ENCODE measurements at places on chromosomes 2 and 18.

- DNase-seq: no peak
Measured at GRCh38 chr2:45649462-45649857, 2.0 kb upstream of the PRKCE start.

GRCh38 chr2:216279459-216279858 is 92.8 kb downstream of the MARCHF4 start:
- DNase-seq: no peak

DNA sequence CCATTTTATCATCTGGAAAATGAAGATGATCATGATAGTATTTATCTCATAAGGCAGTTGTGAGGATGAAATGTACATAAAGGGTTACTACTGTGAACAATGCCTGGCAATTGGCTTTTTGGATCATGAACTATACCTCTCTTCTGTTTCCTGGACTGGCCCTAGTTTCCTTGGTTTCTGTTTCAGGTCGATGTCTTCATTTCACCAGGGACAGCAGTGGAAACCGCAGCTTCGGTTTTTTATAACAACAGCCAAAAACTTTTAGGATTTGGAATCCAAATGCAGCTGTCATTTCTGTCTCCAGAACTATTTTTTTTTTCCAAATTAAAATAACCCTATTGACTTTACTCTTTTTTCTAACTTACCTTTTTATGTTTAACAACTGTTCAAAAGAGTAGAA is 425.1 kb downstream of the RND3 start:
- DNase-seq: no peak

- no peak for DNase-seq
Measured at GRCh38 chr18:13502585-13502984, 223.8 kb downstream of the FAM210A start.

GRCh38 chr2:76444732-76445131 is 734.0 kb upstream of the GCFC2 start:
- no peak for DNase-seq

DNA sequence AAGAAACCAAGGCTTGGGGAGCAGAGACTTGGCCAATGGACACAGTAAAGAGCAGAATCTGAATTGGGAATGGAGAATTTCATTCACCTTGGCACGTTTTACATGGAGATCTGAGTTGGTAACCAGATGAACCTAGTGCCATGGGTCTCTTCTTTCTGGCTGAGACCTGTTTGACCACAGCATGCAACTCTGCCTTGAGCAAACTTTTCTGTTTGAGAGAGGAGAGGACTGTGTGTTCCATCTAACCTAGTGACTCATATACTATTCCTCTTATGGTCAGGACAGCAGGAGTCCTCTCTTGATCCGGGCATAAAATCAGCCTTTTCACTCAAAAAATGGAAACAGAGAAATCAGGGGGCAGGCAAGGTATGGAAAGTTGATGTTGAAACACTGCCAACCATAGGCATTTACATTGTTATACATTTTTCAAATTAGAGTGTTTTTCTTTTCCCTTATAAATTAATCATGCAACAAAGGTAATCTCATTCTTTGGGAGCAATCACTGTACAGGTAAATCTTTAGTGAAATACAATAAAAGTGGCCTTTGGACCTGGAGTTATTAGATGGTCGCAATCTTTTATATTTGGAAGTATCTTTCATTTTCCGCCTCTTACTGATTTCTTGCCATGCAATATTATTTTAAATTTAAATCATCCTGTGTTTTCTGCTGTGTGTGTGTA is 86.7 kb downstream of the NRP2 start:
- DNase-seq: no peak

DNA sequence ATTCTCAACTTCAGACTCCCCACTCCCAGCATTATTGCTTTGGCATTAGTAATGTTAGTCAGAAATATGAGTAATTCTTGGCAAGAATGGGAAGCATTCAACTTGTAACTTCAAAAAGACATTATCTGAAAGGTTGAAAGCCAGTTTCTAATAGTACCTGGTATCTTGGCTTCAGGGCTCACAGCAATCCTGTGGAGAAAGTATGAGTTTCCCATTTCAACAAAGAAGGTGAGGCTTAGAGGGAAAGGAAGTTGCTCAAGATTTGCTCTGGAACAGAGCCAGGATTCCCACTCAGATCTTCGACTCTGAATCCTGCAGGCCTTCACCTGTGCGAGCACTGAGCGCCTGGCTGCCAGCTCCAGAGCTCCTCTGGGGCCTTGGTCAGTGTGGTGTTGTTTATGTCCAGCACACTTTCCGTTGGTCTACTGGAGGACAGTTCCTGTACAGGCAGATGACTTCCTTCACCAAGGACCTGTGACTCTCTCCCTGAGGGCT is 136.1 kb downstream of the MCFD2 start:
- DNase-seq: no peak

DNA sequence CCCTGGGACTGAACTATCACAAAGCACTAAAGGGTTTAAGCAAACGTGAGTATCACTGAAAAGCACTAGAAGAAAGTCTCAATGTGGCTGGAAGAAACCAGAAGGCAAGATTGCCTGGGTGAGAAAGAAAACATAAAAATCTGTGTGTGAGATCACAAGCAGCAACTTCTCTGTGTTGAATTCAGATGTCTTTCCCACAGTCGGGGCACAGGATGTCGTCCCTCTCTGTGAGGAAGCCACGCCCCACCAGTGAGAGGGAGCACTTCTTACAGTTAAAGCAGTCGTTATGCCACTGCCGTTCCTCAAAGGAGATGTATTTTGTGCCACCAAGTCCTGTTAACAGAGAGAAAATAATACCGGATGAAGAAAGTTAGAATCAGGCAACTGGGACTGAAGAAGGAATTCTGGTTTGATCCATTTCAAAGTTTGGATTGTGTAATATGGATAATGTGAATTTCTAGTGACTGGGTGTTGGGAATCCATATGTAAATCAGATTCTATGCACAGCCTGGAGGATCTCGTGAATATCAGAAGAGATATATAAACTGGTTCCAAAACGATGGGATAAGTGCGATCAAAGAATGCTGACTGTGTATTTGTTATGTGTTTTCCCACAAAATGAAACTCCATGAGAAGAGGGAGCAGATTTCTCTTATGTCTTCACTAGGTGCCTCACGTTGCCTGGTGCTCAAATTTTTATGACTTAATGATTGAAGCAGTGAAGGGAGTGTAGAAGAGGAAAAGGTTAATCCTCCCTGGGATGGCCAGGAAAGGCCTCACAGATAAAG is 24.0 kb downstream of the C2orf49 start:
- peak; percentile 24 for DNase-seq

- no peak for DNase-seq
Measured at GRCh38 chr2:46847726-46848412, 67.7 kb downstream of the MCFD2 start.

- DNase-seq: no peak
Measured at GRCh38 chr18:48859311-48860268, 91.2 kb downstream of the SMAD7 start.

- DNase-seq: no peak
Measured at GRCh38 chr2:38147333-38148121, 71.6 kb upstream of the CYP1B1 start.

GRCh38 chr18:53789376-53790247 is 434.9 kb downstream of the MBD2 start:
- DNase-seq: no peak

GRCh38 chr2:148885988-148886387 is 11.0 kb downstream of the KIF5C start:
- DNase-seq: no peak

GRCh38 chr2:16649353-16650286 is 16.0 kb downstream of the CYRIA start:
- no peak for DNase-seq

DNA sequence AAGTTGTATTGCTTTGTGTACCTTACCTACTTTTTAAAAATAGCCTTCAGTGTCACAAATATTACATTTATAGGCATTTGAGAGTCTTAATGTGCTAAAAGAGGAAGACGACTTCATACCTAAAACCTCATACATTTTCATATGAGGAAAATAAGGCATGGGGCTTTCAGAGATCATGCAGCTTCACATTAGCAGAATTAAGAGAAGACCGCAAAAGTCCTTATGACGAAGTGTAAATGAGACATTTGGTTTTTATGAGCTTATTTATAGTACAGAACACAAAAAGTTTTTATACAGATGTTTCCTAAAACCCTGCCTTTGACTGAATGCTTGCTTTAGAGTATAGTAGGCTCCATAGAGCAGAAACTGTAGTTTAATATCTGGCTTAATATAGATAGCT is 10.1 kb upstream of the CCDC138 start:
- DNase-seq: no peak

- DNase-seq: no peak
Measured at GRCh38 chr2:145012214-145012670, 492.3 kb upstream of the ZEB2 start.

DNA sequence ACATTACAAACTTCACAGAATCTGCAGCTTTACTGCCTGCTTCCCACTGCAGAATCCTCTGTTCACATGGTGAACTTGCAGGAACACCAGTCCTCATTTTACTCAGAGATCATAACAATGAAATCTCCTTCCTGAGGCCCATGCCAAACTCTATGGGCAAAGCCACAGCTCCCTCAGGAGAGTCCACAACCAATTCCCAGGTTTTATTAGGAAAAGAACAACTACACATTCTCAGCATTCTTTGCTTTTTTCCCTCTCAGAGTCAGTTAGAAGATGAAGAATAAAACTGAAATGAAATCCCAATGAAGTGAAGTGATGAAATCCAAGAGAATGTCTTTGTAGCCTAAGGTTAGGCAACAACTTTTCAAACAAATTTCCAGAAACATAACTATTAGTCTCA is 233.7 kb downstream of the DSEL start:
- no peak for DNase-seq

DNA sequence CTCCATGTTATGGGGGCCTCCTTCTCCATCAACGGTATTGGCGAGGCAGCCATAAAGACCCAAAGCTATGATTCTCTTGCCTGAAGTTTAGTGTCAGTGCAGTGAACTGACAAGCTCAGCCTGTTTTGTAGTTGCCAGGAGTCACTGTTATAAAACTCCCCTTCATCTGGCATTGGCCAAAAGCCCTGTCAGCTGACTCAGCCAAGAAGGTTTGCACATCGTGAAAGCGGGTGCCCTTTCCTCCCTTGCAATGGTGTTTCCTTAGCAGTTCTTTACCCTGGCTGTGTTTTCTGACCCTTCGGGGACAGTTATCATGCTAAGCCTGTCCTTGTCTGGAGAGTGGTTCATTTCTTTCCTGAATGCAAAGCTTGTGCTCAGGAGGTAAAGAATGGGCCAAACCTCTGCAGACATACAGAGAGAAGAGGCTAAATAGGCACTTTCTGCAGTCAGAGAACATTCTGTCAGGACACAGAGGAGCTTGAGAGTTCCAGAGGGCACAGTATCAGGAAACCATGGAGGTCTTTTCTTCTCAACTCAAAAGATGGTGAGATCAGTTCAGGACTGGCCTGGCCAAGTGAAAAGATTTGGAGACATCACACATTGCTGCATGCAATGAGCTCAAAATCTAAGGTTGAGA is 414.2 kb downstream of the ZNF521 start:
- no peak for DNase-seq

- no peak for DNase-seq
Measured at GRCh38 chr2:201855356-201855755, 49.0 kb downstream of the CDK15 start.

DNA sequence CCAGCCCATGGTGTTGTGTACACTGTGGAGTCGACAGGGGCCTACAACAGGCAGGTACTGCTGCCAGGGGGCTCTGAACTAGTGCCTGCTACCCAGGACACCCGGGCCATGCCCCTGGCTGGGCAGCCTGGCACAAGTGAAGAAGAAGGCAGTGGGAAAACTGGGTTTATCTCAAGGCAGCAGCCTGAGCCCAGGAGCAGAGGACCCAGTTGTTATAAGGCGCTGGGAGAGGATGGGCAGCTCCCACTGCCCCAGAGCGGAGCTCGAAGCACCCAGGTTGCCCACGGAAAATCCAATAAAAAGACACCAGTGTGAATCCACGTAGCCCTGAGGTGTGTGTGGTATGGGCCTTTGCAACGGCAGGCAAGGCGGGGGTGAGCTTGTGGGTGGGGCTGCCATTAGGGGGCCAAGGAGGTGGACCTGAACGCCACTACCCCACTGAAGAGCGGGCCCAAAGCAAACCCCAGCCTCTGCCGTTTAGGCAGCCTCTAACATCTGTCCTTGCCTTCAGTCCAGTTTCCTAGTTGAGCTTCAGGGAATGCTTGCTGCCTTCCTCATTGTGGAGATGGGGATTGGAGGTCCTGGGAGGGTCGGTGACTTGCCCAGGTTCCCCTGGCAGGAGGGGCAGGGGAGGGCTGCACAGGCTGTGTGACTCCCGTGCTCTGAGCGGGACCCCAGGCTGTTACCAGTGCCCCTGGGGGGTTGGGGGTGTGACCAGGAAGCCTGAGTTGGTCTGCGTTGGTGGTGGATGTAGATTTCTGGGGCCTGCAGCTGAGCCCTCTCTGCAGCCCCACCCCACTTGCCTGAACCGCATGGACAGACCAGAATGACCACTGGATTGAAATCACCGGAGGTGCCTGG is 16.0 kb downstream of the ARID5A start:
- DNase-seq: no peak

- no peak for DNase-seq
Measured at GRCh38 chr2:134351016-134351415, 97.1 kb downstream of the MGAT5 start.

GRCh38 chr18:44742718-44743311 is 62.1 kb downstream of the SETBP1 start:
- no peak for DNase-seq

DNA sequence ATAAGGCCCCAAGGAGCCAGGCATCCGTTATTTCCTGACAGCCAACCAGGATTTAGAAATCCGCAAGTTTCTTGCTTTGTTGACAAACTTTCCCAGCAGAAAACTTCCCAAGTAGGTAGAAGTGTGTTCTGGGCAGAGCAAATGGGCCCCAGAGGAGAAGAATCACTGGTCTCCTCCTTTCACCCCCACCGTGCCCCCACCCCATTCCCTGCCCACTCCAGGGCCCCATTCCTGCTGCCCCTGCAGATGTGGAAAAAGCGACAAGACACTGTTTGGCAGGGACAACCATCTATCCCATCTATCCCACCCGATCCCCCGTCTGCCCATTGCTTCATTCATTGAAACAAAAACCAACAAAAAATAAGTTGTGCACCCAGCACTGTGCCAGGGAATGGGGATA is 10.2 kb upstream of the FAHD2A start:
- DNase-seq: no peak

- no peak for DNase-seq
Measured at GRCh38 chr2:147800316-147800715, 44.5 kb upstream of the ACVR2A start.

DNA sequence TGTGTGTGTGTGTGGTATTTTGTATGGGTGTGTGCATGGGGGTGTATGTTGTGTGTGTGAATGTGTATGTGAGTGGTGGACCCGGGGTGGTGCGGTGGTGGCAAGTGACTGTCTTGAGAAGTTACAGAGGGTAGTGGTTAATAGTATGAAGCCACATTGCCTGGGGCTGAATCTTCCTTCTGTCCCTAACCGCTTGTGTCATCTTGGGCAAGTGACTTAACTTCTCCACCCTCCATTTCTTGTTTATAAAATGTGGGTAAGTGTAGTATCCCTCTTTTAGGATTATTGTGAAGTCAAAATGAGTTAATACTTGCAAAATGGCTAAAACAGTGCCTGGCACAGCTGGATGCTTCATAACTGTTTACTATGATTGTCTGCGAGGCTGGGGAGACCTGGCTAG is 63.5 kb downstream of the MYCN start:
- no peak for DNase-seq

Data from stimulated activated CD4-positive, alpha-beta T cell treated with anti-CD3 and anti-CD28 coated beads, Interleukin-4, amount 100 ng/mL, for 4 hours (primary cell).